ENCODE measurements at places on chromosomes 5 and 9.

GRCh38 chr9:91243029-91243428 is 118.7 kb downstream of the AUH start:
- no peak for DNase-seq

GRCh38 chr5:86979811-86980411 is 287.8 kb upstream of the RASA1 start:
- DNase-seq = peak; percentile 91

DNA sequence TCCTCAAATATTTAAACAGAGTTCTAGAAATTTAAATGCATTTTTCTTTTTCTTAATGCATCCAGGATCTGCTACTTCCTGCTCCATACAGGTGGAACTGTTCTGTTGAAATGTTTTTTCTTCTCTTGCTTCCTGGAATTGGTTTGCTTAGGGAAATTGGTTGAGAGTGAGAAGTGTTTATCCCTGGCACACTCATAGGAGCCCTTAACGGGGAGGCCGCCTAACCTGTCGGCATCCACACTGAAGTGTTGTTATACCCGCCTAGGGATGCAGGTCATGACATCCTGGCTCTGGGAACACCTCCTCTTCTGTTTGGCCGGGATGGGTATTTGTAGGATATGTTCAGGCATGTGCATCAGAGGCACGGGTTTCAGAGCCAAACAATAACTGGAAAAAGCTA is 239.7 kb downstream of the GADD45G start:
- no peak for DNase-seq

DNA sequence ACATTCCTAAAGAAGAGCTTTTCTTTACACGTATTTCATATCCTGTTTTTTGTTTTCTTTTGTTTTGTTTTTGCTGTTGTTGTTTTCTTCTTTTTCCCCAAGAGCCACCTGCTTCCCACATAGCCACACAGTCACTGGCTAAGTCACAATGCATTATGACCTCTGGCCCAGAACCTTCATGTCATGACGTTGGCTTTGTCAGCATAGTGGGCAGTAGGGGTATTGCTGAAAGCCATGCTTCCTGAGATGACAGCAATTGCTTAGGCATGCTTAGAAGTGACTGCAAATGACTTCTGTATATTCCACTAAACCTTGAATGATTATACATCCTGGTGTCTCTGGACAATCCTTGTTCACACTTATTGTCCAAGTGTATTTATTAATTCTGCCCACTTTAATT is 375.8 kb downstream of the TAF11L14 start:
- no peak for DNase-seq

- no peak for DNase-seq
Measured at GRCh38 chr9:114687034-114687433, 5.0 kb upstream of the TEX48 start.

All from RPMI7951 (cell line).